ENCODE measurements at places on chromosomes 3 and 15.

DNA sequence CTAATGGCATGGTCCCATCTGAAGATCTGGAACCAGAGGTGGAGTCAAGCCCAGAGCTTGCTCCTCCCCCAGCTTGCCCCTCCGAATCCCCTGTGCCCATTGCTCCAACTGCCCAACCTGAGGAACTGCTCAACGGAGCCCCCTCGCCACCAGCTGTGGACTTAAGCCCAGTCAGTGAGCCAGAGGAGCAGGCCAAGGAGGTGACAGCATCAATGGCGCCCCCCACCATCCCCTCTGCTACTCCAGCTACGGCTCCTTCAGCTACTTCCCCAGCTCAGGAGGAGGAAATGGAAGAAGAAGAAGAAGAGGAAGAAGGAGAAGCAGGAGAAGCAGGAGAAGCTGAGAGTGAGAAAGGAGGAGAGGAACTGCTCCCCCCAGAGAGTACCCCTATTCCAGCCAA is 7.3 kb downstream of the EIF4G1 start:
- no peak for DNase-seq

GRCh38 chr15:73485372-73485771 is 42.4 kb downstream of the REC114 start:
- DNase-seq, result no peak

- DNase-seq, result no peak
Observed at GRCh38 chr15:62104846-62105245, 38.1 kb downstream of the C2CD4A start.

GRCh38 chr3:17111586-17111985 is 226.8 kb downstream of the PLCL2 start:
- DNase-seq, result peak; percentile 35

- DNase-seq, result no peak
Observed at GRCh38 chr3:148748283-148748682, 50.6 kb downstream of the AGTR1 start.

GRCh38 chr15:79702621-79703020 is 194.2 kb downstream of the MTHFS start:
- peak; percentile 14 for DNase-seq

DNA sequence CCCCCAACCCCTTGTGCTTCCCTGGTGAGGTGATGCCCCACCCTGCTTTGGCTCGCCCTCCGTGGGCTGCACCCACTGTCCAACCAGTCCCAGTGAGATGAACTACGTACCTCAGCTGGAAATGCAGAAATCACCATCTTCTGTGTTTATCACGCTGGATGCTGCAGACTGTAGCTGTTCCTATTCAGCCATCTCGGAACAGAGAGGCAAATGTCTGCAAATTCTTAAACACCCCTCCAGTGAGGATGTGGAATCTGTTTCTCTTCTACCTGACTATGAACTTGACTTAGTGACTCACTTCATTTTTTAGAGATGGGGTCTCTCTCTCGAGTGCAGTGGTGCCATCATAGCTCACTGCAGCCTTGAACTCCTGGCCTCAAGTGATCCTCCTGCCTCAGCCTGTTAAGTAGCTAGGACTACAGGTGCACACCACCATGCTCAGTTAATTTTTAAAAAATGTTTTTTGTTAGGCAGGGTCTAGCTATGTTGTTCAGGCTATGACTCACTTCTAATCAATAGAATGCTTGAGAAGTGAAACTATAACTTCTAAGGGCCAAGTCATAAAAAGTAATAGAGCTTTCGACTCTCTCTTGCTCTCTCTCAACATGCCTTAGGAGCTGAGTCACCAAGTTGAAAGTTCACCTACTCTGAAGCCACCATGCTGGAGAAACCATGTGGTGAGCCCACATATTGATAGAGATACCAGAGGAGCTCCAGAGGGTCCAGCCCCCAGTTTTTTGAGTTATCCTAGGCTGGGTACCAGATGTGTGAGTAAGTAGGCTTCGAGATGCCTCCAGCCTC is 11.5 kb upstream of the PARP14 start:
- DNase-seq, result peak; percentile 61

GRCh38 chr3:48507256-48508061 is 3.5 kb upstream of the SHISA5 start:
- peak; percentile 69 for DNase-seq

- no peak for DNase-seq
Observed at GRCh38 chr3:164113371-164114332, 964.6 kb downstream of the SI start.

GRCh38 chr3:183129243-183129642 is 29.9 kb upstream of the MCCC1 start:
- peak; percentile 39 for DNase-seq

GRCh38 chr15:71409541-71409940 is 294.3 kb downstream of the THSD4 start:
- DNase-seq, result no peak

- peak; percentile 7 for DNase-seq
Observed at GRCh38 chr15:59436774-59437141, 1.2 kb upstream of the FAM81A start.

DNA sequence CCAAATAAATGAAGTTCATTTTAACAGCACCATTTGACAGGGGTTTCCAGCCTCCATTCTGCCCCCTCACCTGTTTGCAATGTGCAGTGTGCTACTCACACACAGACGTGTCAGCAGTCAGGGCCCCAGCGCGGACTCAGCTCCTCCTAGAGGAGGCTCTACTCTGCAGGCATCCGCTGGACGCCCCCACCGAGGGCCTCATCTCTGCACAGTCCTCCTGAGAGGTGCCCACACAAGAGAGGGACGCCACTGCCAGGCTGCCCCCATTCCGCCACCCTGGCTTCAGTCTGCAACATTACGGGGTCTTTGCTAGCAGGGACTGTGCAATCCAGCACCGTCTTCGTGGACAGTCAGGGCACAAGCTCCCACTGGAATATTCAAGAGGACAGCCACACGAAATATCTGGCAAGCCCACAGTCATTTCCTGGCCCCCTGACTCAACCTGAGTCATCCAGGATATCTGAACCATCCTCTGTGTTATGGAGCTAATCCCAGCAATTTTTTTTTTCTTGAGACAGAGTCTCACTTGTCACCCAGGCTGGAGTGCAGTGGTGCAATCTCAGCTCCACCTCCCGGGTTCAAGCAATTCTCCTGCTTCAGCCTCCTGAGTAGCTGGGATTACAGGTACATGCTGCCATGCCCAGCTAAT is 255.0 kb downstream of the OCA2 start:
- DNase-seq, result peak; percentile 92

GRCh38 chr3:9404680-9405079 is 7.3 kb downstream of the SETD5 start:
- DNase-seq, result no peak

DNA sequence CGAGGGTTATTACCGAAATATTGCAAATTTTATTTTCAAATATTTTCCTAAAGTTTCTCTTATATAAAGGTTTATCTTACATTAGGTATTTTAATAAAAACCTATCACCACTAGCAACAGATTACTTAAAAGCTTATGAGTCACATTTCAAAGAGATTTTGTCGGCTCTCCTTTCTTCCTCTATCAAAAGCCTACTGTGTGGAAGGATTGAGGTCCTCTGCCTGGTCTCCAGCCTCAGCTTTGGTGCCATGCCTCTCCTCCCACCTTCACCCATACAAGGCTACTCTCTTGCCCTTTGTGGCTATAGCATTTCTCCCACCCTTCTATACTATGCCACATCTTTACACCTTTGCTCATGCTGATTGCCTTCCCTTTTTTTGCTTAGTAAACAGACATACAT is 199.3 kb downstream of the TNIK start:
- DNase-seq, result no peak

- peak; percentile 66 for DNase-seq
Observed at GRCh38 chr15:41950489-41950888, 21.9 kb downstream of the EHD4 start.

- DNase-seq, result peak; percentile 15
Observed at GRCh38 chr3:137692803-137693431, 71.2 kb upstream of the SOX14 start.
